ENCODE measurements at places on chromosomes 6 and 20.

GRCh38 chr20:52076164-52076563 lies 115.4 kb downstream of the ZFP64 start:
- no peak for DNase-seq

GRCh38 chr20:15958142-15958541 lies 615.1 kb downstream of the KIF16B start:
- no peak for DNase-seq

- no peak for DNase-seq
Measured at GRCh38 chr20:31595654-31596411, 9.3 kb upstream of the ID1 start.

DNA sequence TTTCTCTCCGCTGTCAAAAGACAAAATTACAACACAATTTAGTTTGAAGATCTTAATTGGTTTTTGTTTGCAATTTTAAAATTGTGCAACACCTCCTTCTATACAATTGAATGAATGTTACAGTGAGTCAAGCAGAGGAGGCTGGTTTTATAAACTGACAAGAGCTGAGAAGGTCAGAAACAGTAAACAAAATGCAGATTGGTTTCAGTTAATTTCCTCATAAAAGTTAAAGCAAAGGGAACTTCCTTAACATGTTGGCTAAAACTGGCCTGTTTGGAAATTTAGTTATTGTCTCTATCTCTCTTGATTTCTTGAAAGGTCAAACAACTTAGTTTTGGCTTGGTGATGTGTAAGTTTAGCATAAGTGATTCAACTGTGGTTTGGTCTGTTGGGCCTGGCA lies 22.2 kb downstream of the KHDC1L start:
- DNase-seq: no peak

DNA sequence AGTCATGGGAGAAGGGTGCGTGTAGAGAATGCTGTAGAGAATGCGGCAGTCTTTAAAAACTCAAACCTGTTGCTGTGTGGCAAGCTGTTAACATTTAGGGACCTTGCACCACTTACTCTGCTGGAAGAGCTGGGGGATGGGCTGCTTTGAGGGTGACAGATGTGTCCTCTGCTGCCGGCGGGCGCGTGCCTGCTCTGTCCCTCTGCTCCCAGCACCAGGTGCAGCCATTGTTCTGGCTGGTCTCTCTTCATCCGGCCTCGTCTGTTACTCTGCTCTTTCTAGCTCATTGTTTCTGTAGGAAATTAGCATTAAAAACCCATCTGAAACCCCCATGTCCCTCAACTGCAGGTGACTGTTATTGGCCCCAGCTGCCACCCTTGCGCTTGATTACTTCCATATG lies 78.5 kb downstream of the CBFA2T2 start:
- no peak for DNase-seq

DNA sequence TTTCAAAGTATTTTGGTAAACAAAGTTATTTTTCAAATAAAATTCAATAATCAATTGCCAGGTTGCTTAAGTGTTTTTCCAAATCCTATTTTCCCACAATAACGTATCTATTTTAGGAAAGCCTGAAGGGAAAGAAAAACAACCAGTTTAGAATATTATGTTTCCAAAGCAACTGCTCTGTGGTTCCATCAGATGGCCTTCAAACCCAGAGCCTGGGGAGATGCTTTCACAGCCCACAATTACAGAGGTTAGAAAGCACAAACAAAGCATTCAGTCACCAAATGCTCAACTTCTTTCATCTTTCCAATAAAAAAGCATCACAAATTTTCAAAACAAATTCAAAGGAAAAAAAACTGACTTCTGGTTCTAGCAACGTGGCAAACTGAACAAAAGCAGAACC lies 66.0 kb downstream of the ELOVL5 start:
- no peak for DNase-seq

DNA sequence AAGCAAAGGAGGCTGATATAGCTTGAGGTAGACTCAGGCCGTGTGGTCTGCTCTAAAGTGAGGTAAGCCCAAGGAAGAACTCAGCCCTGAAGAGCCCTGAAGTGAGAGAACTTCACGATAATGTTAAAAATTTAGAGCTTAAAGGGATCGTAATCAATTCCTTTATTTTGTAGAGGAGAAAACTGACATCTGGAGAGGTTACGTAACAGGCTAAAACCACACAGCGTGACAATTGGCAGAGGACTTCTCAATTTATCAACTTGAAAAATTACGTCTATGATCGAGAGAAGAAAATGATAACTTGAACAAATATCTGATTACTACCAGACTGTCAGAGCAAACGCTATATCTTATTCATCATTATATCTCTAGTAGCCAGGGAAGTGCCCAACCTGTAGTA lies 121.8 kb upstream of the FOXO3 start:
- DNase-seq: no peak

Data from T-helper 2 cell (primary cell).